CD4-positive, alpha-beta T cell treated with Interleukin-12 subunit alpha and Interleukin-12 subunit beta, for 1 hour (primary cell): ENCODE measurements at places on chromosomes 2 and 18.

- no peak for DNase-seq
These were observed 122.7 kb upstream of the SMAD7 start for GRCh38 chr18:49073437-49073836.

DNA sequence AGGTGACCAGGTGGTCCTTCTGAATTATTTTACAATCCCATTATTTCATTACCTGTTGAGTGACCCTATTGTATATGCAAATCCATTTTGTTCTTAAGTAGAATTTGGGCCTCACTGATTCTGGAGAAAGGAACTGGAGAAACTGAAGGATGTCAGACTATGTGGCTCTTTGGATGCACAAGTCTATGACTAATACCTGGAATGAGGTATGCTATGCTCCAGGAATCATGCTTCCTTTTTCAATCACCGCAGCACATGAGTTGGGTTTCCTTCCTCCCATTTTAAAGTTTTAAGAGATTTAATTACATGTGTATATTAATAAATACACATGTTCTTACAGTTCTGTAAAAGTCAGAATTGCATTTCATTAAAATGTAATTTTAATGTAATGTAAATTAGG is 253.9 kb upstream of the VWC2L start:
- DNase-seq: no peak

DNA sequence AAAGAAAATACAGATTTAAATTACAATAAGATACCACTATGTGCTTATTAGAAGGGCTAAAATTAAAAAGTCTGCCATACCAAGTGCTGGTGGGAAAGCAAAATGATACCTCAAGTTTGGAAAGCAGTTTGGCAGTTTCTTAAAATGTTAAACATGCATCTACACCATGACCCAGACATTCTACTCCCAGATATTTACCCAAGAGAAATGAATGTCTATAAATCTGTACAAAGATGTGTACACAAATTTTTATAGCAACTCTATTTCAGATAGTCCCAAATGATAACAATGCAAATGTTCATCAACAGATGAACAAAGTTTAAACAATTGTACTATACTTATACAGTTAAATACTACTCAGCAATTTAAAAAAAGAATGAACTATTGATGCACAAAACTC is 7.1 kb upstream of the DSG4 start:
- DNase-seq: no peak

DNA sequence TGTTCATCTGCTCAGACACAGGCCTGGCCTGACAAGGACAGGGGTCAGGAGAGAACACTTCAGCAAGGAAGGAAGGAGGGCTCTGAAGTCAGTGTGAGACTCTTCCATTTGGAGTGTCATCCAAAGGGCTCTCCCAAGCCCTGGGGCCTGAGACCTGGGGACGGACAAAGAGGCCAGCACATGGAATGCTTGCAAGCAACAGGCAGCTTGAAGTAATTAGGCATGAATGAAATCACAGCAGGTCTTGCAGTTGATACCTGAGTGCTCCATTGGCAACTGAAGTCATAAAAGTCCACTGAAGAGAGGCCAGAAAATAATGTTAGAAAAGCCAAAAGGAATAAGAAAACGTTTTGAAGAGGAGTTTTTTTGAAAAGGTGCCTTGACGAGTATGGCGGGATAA is 231.7 kb downstream of the VAPA start:
- no peak for DNase-seq

- peak; percentile 26 for DNase-seq
These were observed 352.0 kb downstream of the TNS1 start for GRCh38 chr2:217650716-217651360.

DNA sequence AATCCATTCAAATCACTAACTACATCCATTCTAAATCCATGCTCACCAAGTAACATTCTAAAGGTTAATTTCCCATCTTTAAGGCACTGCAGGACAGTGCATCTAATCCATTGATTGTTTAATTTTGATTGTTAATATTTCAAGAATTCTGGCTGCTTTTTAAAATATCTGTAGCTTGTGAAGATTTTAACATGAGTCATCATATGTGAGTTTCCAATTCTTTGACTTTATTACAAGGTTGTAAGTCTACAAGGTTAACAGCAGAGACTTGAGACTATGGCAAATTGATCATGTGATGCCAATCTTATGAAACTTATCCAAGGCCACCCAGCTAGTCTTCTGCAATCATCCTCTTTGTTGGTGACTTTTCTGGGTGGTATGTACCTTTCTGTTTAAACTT is 349.2 kb upstream of the ZC3H15 start:
- DNase-seq: no peak

DNA sequence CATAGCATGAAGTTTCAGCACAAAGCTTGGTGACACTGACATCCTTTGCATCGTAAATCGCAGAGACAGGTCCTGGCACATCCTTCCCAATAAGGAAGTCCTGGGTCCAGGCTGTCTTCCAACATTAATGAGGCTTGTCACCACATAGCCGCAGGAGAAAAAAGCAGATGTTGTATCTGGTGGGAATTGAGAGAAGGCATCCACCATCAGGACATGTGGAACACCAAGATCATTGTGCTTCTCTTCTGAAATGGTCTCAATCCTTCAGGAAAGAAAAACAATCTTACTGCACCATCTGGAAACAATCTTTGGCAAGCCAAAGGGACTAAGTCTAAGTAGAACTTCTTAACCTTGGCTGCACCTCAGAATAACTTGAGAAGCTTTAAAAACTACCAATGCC is 119.0 kb upstream of the ARHGAP28 start:
- DNase-seq: no peak
